ENCODE measurements at places on chromosomes 5 and 9.

DNA sequence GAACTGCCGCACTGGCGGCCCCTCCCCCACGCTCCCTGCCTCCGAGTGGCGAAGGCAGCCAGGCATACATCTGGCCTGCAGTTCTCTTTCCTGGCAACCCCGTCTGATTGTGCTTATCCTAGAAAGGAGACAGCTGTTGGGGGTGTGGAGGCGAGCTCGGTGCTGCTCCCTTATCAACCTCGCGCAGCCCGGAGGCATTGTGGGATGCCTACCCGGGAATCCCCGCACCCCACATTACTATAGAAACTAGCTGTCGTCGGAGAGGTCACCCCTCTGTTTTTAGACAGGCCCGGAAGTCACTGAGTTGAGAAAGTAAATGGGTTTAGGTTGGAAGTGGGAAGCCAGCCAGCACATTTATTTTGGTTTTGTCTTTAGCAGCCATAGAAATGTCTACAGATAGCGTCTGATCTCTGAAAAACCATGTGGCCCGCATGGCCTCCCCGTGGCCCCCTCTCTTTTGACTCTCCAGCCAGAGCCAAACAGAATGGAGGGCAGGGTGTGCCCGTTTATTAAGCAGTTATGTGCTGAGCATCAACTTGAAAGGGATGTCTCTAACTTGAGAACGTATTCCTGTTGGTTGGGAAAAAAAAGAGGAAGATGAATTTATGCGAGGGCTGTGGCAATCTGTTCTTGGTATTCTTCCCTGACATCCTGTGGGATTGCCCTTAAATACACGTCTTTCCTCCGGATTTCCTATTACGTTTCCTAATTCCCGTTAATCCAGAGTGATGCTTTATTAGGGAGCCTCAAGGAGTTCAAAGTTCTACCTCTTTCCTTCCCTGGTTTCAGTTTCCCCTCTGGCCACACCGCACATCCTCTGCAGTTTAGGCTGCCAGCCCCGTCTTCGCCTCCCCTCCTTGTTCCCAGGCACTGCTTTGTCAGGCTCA lies 3.9 kb downstream of the STC2 start:
- peak; percentile 87 for DNase-seq

DNA sequence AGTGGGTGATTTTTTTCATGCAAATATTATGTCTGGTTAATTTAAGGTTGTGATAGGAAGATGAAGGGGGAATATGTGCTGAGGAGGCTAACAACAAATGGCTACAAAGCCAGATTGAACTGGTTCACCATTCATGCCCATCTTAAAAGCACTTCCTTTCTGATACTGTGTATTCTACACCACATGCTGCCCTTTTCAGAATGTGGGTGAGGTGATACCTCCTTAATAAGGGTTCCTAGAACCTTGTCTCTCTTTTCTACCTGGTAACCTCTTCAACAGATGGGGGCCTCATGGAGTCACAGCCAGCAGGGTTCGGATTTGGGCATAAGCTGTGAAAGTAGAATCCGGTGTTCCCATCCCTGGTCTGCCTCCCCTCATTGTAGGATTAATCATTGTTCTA lies 1064.0 kb upstream of the SEMA6A start:
- DNase-seq, result no peak

- DNase-seq, result no peak
Observed at GRCh38 chr9:138112791-138113600, 235.4 kb downstream of the CACNA1B start.

DNA sequence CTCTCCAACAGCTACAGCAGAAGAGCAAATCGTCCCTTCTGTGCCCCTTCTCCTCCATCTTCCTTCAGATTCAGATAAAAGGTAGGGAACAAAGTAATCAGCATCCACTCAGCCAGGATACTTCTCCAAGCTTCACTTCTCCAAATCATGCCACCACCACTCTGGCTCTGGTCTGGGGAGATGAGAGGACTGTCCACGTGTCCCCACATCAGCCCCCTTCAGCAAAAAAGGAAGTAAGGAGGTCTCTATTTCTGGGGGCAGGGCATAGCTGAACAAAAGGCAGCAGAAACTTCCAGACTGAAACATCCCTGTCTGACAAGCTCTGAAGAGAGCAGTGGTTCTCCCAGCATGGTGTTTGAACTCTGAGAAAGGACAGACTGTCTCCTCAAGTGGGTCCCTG lies 116.9 kb downstream of the C5orf15 start:
- no peak for DNase-seq

GRCh38 chr9:23542438-23542837 lies 283.6 kb downstream of the ELAVL2 start:
- no peak for DNase-seq

Measured in LHCN-M2 (cell line).